Adipose tissue (tissue), 3 donors: ENCODE measurements at places on chromosomes 11 and 22. TPM values are rescaled to one million over a fixed set of nuclear protein-coding genes. Genes with fewer than 3 reads are reported as not detected.

SLC1A2 gene
- 13.1 TPM for polyA plus RNA-seq

GPHA2 gene
- not detected for polyA plus RNA-seq

RAG1 gene
- 0.21 TPM for polyA plus RNA-seq

OR2AG2 gene
- not detected for polyA plus RNA-seq

APOL5 gene
- 0.04 TPM for polyA plus RNA-seq

MOGAT2 gene
- 0.18 TPM for polyA plus RNA-seq

MMP7 gene
- polyA plus RNA-seq = 28.8 TPM

OR4C11 gene
- not detected for polyA plus RNA-seq

C11orf91 gene
- polyA plus RNA-seq = 0.40 TPM

FAM111B gene
- 0.15 TPM for polyA plus RNA-seq

ACR gene
- polyA plus RNA-seq = 3.6 TPM

APOBEC3B gene
- polyA plus RNA-seq = 0.59 TPM

OR5AS1 gene
- polyA plus RNA-seq = not detected

TBX1 gene
- 1.8 TPM for polyA plus RNA-seq
